Activated naive CD4-positive, alpha-beta T cell treated with anti-CD3 and anti-CD28 coated beads, Interleukin-2, amount 50 U/mL, for 72 hours (primary cell): ENCODE measurements at places on chromosomes 5 and 9.

- no peak for DNase-seq
Observed at GRCh38 chr5:35240892-35241291, 10.6 kb upstream of the PRLR start.

DNA sequence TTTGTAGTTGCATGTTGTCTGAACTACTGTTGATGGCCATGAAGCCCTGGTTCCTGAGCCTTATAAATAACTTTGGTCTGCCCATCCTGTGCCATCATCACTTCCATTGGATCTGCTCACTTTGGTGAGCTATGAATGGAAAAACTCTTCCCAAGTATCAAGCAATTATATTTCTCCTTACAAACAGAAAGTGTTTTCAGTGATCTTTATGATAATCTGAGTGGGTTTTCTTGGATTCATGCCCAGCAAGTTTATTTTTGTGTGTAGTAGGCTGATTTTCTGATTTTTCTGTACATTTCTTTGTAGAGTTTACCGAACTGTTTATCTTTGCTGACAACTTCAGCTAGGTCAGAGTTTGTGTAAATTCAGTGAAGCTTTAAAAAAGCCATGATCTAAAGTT lies 31.0 kb downstream of the CAMK4 start:
- DNase-seq: no peak

DNA sequence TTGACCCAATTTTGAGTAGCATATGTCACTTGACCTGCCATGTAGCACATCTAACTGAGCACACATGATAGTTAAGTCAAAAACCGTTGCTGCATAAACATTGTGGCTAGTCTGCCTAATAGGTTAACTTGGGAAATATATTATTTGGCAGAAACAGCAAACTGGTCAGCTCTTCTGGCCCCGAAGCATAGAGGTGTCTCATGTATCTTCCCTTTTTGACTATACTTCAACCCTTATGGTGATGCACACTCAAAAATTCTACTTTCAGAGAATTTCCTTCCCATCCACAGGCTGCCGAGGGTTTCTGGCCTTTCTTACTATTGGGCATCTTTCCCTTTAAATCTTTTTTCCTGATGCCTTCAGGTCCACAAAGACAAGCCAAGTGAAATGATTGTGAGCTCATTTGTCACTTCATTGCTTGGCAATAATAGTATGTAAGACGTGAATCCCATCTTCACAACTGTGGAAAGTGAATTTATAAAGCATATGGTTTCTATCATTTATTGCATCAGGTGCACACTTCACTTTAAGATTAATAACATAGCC lies 41.2 kb downstream of the MOCS2 start:
- no peak for DNase-seq

DNA sequence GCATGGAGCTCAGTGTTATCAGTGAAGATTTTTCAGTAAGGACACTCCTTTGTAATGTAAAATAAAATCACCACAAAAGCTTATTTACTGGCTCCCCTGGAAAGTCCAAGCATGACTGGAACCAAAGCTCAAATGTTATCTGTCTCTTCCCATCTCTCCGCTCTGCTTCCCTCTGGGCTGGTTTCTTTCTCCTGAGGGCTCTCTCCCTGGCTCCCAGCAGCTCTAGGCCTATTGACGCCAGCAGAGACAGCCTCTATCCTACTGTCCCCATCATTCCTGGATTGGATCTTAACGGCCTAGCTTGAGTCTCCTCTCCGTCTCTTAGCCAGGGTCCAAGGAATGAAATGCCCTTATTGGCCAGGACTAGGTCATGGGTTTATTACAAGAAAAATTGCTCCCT lies 86.1 kb downstream of the TMEM167A start:
- no peak for DNase-seq

- no peak for DNase-seq
Observed at GRCh38 chr9:116592970-116593369, 94.1 kb upstream of the TRIM32 start.

DNA sequence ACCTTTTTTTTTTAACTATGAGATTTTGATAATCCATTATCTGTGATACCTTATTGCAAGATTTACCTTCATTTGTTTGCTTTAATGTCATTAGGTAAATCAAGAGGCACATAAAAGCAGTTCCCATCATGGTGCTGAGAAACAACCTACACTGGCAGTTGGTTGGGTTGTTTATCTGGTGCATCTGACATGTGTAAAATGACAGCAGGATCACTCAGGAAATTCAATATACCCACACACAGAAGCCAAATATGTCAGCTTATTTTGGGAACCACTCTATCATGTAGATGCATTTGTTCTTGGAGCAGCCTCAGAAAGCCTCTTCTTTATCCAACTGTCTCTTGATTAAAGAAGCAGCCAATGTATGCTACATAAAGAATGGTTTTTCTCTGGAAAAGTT lies 7.8 kb upstream of the CCDC192 start:
- no peak for DNase-seq

DNA sequence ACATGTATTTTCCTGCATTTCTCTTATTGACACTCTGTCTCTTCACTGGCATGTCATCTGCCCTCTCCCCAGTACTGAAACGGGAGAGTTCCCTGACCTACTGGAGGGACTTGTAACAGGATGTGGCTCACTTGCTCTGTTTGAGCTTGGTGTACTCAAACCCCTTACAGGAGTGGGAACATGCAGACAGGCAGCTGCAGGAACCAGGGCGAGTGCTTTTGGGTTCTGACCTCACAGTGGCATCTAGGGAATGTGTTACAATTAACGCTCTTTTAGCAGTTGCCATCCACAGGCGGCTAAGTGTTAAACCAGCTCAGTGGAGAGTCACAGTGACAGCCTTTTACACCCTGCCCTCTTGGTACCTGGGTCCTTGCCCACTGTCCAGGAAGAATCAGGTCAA lies 300.3 kb upstream of the GRAMD2B start:
- no peak for DNase-seq

DNA sequence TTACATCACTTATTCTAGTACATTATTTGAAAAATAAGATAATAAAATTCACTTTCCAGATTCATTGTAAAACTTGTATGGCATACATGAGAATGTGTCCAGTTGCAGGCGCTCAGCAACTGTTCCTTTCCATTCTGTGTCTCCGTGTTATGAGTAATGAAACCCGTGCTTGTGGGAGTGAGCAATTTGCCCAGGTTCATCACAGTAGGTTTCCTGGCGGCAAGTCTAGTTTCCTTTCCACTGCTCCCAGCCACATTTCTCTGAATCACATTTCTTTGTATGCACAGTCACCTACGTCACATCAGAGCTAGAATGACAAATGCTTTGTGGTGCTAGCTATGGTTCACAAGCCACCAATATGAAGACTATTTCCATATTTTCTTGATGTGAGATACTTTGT lies 39.9 kb downstream of the MOCS2 start:
- DNase-seq: peak; percentile 64

GRCh38 chr9:115469841-115470240 lies 351.9 kb upstream of the TNC start:
- no peak for DNase-seq

DNA sequence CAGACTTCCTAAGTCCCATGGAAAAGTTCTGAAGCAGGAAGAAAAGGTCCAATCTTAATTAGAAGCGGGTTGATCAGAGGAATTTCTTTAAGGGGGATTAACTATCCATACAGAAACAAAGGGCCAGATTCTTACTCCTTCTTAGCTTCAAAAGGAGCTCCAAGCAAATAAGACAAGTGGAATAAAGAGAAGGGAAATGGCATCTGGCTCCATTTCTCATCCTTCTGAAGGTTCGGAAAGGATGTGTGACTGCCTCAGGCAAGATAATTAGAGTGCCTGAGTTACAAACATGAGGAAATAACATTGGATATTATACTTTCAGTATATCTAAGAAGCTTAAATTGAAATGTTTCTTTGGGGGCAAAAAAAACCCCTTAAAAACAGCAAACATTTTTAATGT lies 88.1 kb upstream of the ADAMTS19 start:
- no peak for DNase-seq

DNA sequence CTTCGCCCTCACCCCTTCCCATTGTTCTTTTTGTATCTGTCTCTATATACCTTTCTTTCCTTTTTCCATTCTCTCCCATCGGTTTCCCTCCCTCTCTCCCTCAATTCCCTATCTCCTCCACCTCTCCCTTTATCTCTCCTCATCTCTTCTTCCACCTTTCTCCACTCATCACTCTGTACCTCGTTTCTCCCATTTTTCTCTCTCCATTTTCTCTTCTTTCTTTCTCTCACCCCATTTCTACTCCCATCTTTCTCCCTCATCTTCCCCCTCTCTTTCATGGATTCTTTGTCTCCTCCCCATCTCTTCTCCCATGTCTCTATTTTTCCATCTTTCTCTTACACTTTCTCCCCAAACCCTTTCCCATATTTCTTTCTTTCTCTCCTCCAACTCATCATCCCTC lies 385.9 kb upstream of the CLINT1 start:
- DNase-seq: no peak

DNA sequence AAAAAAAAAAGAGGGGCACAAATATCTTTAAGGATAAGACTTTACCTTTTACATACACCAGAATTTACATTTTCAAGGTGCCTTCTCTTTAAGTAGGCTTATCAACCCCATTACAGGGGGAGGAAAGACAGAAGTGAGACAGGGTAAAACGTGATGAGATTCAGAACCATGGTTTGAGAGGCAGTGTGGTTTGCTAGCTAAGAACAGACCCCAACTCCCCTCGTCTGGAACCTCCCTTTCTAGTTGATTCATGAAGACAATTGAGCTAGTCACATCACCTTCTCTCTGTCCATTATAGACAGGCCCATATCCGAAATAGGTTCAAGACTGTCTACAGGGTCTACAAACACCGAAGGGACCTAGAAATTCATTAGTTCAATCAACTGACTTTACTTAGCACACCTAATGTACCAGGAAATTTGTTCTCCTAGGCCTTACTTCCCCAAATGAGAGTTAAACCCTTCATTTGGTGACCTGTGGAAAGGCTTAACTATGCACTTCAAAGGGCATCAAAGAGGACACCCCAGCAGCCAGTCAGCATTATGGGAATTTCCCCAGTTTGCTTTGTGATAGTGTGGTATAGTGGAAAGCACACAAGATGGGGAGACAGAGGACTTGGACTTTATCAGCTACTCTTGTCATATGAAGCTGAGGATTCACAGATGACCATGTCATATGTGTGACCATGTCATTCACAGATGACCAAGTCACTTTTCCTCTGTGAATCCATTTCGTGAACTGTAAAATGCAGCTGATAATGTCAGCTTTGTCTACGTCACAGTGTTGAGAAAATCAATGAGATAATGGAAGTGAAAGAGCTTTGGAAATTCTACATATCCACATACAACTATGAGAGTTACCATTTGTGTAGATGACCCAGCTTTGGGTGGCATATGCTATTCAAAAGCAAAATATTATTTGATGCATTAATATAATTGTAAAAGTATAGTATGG lies 40.2 kb upstream of the CYFIP2 start:
- DNase-seq: no peak

GRCh38 chr5:123176224-123176937 lies 87.3 kb downstream of the PRDM6 start:
- no peak for DNase-seq

DNA sequence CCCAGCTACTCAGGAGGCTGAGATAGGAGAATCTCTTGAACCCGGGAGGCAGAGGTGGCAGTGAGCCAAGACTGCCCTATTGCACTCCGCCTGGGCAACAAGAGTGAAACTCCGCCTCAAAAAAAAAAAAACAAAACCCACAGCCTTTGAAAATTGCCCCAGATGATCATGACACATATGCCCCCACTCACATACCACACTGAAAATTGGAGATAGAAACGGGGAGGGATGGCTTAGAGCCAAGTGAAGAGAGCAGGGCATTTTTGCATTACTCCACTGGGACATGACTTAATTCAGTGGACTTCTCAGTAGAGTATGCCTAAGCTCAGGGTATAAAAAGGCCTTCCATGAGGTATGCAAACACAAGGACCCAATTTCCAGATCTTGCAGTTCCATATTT lies 309.3 kb downstream of the BNC2 start:
- DNase-seq: no peak

DNA sequence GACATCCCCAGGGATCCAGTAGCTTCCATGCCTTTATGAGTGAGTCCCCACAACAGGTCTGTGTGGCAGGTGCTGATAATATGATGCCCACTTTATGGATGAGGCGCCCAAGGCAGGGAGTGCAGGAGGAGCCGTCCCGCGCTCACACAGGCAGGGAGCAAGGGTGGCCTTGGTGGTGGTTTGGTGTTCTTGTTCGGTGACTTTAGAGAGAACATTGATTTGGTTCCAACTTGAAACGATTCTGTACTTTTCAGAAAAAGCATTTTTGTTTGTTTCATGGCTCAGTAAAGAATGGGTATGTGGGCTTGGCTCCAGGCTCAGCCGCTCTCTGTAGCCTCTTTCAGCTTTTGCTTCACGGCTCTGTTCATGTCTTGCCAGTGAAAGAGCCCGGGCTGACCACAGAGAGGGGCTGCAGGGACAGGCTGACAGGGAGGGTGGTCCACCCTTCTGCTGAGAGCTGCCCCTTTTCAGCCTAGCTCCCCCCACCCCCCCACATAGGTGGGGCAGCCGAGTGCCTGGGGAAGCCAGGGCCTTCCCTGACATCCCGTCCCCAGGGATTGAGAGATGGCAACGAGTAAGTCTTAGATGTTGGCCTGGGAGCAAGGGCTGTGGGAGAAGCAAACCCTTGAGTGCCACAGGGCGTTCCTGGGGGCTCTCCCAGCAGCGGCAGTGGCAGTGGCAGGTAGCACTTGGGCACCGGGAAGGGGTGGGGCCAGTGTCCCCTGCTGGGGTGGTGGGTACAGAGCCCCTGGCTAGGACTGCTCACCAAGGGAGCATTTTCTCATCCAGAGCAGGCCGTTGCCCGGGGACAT lies 28.0 kb downstream of the NCS1 start:
- DNase-seq: no peak

DNA sequence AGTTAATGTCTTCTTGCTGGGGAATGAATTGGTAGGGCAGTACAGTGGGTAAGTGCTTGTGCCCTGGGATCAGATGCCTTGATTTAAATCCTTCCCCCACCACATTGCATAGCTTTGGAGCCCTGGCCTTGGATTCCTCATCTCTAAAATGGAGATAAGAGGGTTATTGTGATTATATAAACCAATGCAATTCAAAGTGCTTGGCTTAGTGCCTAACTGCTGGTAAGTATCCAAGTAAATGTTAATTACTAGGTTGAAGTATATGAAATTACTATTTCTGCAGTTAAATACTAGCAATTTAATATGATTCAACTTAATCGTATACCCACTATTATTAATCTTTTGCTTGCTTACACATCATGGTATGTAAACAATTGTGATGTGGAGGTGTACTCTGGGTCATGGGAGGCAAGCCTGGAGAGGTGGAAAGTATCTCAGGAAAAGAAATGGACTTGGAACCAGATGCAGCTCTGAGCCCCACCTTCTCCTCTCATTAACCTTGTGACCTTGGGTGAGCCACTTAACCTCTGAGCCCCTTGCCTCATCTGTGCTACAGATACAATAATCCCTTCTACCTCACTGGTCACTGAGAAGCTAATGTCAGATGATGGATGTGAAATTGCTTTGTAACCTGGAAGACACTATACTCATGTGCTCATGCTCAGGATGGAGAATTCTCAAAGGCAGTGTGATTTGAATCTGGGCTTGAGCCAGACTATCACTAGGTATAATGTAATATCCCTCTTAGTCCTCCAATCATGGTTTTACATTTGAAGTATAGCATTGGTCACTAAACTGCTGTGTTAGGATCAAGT lies 23.8 kb downstream of the NEUROG1 start:
- DNase-seq: no peak
